ENCODE measurements at places on chromosomes 13 and 19.

DNA sequence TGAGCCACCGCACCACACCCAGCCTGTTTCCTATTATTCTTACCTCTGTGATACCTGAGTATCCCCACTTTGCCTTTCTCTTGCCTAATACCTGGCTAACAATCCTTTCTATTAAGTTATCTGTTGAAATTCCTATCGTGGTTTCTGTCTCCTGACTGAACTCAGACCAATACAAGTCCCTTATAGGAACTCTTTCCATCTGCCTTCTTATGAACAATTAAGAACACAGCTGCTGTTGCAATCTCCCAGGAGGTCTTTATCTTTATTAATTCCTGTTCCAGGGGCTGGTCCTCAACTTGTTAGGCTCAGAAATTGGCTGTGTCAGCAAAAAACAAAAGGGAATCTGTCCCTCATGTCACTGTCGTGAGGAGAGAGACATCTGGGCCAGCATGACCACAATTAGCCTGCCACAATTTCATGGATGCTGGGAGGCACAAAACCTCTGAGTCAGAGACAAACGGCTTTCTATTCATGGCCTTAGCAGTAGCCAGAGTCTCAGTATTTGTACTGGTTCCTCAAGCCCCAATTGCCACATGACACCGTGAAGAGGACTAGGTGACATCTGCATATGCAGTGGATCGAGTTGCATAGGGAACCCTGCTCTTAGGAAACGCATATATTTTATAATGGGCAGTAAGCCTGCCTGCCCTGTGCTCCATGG is 58.2 kb downstream of the NUFIP1 start:
- DNase-seq, result no peak

DNA sequence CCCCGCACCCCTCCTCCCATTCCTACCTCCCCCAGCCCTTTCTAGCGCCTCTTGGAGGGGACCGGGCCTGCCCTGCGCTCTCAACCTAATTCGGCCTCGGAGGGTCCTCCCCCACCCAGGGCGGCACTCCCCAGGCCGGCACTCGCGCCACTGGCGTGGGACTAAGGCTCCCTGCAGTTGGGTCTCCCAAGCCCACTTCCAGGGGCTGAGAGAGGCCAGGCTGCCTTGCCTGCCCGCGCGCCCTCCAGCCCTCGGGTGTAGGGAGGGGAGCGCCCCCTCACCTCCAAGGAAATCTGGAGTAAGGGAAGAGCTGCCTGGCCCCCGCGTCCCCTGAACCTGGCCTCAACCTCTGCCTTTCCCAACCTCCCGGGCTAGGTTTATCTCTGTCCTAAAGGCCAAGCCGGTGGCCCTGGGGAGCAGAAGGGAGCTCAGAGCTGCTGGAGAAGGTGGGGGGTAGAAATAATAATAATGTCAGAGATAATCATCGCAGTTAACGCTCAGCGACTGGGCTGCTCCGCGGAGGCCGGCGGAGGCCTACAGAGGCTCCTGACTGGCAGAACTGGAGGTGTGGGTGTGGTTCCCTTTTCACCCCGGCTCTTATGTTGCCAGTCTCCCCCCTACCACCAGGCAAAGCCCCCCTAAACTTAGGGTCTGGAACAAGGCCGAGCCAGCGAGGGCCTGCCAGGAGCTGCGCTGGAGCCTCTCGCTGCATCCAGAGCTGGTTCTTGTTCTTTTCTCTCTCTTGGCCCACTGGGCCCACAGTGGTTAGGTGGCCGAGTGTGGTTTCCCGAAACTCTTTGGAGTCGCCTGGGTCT is 9.6 kb downstream of the ZIC2 start:
- DNase-seq, result no peak

DNA sequence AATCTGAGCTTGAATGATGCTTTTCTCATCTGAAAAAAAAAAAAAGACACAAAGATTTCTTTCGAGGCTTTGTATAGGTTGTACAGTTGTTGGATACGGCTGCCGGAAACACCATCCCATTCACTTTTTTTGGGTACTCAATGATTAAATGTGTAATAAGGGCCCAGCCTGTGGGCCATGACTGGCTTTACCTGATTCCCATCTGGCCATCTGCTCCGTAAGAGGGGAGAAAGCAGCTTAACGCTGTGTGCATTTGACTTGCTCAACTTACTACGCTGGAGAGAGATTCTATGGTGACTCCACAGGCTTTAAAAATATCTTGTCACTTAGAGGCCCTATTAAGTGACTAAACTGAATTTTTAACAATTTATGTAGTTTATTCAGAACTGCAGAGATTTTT is 731 bp downstream of the ZNF558 start:
- DNase-seq, result no peak

DNA sequence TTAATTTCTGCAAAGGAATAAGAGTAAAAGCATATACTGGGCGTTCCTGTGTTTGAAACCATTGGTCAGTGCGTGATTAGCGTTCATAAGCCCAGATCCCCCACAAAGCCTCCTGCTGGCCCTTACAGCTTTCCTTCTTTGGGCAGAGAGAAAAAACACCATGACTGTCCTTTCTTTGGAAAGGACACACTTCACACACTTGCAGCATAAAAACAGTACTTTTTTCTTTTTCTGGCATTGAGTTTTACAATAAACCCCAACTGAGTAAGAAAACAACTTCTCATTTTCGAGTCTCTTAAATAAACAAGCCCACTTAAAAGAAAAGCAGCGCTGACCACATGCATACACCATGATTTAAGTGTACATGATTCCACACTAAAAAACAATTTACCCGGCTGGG is 35.8 kb downstream of the SMAD9 start:
- DNase-seq, result no peak

- DNase-seq, result no peak
These were observed 496.7 kb downstream of the GPC6 start for GRCh38 chr13:93723316-93723715.

GRCh38 chr19:6228551-6229215 is 51.1 kb downstream of the MLLT1 start:
- no peak for DNase-seq

DNA sequence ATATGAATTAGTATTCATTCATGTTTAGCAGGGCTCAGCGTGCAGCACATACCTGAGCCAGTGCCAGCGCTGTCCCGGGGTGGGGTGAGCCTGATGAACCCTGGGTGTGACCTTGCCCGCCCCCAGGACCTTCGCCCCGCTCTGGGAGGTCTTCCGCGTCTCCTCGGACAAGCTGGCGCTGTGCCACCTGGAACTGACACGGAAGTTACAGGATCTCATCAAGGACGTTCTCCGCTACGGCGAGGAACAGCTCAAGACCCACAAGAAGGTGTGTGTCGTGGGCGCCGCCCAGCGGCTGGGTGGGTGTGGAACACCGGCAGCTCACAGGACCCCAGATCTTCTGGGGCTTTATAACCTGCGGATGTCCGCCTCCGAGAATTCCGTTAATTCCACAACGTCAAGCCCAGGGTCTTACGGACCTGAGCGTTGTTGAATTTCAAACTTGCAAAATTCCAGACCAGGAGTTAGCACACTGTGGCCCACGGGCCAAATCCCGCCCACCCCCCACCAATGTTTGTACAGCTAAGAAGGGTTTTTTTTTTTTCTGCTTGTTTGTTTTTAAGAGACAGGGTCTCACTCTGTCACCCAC is 15.4 kb downstream of the FCHO1 start:
- DNase-seq, result no peak

DNA sequence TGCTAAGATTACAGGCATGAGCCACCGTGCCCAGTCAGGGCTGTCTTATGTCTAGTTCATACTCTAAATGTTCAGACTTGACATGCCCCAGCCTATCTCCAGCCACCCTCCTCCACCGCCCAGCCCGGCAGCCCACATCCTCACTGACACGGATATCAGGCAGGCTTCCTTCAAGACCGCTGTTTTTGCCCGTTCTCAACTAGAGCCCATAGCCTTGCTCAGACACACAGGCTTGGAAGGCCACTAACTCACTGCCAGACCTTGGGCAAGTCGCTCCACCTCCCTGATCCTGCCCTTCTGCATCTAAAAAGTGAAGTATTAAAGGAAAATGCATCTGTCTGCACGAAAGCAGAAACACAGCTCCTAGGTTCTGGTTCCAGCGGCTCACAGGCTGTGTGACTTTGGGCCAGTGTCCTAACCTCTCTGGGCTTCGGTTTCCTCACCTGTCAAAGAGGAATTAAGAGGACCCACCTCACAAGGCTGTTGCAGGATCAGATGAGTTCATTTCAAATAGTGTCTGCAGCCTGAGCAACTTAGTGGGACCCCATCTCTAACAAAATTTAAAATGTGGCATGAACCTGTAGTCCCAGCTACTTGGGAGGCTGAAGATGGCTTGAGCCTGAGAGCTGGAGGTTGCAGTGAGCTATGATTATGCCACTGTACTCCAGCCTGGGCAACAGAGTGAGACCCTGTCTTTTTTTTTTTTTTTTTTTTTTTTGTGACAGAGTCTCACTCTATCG is 14.5 kb upstream of the CERS4 start:
- DNase-seq, result no peak

- no peak for DNase-seq
These were observed 24.2 kb downstream of the RANBP3 start for GRCh38 chr19:5953680-5954213.

DNA sequence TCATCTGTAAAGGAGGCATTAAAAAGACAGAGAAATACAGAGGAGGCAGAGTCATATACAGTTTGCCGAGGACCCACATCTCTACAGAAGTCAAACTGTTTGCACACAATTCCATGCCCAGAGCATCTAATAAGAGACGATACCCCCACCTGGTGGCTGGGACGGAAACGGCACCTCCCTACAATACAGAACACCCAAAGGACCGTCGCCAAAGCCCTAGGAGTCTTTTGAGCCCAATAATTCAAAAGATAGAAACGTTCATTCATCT is 703 bp upstream of the PLEKHG2 start:
- peak; percentile 78 for DNase-seq

DNA sequence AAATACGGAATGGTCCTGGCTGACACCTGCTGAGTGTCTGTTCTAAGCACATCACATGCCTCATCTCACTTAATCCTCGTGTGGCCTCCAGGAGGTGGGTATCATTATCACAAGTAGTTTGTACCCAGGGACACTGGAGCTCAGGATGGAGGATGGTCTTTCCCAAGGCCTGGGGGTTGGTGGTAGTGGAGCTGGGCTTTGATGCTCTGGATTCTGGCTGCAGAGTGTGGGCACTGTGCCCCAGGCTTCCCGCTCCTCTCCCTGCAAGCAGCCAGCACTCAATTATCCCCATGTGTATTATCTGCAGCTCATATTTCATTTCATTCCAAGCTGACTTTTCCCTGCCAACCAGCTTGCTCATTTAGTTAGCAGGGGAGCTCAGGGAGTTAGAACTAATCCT is 52.1 kb downstream of the SIAH3 start:
- no peak for DNase-seq

DNA sequence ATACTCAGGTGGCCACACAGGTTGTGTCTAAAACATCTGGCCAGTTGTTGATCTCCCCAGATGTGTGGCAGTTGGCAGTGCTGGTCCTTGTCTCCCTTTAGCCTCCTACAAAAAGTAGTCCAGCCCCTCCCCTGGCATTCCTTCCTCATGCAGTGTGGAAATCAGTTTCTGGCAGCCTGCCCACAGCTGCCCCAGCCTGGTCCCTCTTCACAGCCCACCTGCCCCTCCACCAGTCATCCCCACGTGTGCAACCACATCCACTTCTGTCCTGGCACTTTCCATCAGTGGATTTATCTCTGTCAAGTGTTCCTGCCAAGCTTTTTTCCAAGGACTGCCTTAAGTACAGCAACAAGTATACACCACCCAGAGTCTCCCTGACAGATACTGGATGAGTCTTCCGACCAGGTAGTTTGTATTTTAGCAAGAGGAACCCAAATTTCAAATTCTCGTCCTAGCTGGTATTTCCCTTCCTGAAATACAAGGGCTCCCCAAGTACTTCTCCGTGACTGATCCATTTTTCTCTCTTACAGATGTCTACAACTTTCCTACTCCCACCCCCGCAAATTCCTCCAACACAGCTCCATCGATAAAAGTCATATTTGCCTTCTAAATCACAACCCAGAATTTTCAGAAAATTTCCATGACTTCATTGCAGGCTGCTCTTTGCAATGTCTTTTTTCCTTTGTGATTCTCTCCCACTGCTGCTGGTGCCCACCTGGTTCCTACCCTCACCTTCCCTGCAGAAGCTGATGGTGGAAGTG is 313.5 kb downstream of the FOXO1 start:
- DNase-seq, result no peak

DNA sequence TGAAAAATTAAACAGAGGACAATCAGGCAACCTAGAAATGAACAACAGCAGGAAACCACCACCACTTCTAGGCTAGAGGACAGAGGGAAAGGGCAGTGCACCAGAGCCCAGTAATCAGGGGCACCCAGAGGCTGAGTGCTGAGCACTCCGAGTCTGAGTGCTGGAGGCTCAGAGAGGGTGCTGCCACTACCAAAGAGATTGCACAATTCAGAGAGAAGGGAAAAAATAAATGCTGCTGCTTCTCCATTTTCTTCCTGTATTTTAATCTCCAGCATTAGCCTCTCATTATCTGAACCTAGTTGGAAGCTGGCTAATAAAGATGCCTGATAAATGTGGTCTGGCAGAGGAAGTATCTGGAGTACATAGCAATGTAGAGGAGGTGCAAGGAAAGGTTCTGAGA is 11.8 kb upstream of the ZNF175 start:
- DNase-seq, result no peak

GRCh38 chr13:78806457-78806856 is 147.5 kb upstream of the OBI1 start:
- DNase-seq, result no peak

GRCh38 chr19:49333418-49333805 is 1.8 kb upstream of the CD37 start:
- no peak for DNase-seq

DNA sequence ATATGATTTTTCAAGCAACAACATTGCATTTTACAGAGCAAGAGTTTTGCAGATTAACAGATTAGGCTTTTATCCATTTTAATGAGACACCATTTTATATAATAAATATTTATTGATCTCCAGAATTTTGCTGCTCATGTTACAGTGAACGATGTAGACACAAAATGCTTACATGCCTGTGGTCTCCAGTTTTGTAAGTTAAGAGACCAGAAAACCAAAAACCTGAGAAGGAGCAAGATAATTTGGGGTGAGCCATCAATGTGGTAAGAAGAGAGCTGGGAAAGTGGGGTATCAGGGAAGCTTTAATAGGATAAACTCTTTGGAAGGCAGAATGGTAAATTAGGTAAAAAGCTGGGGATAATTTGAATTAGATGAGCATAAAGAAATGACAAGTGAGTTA is 2100.5 kb upstream of the PCDH20 start:
- no peak for DNase-seq
